CD4-positive, alpha-beta T cell treated with Interleukin-4 for 4 hours (primary cell): ENCODE measurements at places on chromosomes 1 and 21.

DNA sequence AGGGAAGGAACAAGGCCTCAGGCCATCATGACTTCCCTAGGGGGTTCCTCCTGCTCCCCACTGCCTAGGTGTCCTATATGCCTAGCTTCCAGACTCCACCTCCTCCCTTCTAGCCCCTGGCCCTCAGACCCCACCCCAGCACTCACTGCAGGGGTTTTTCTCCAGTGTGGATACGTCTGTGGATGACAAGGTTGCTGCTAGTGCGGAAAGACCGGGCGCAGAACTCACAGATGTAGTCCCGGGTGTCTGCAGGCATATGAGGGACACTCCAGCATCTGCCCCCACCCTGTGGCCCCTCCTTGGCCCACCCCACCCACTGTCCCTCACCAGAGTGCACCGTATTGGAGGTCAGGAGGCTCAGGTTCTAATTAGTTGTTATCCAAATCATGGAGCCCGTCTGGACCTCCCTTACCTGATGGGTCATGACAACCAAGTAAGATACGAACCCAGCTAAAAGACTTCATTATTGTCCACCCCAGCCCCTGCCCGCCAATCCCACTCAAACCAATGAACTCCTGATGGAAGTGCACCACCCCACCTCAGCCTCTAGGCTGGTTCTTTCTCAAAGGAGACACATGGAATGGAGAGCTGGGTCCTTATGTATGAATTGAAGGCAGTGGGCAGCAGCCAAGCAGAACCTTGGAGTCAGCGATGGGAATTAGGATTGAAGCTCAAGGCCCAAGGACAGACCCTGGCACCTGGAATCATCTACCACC lies 8.2 kb downstream of the ZNF692 start:
- DNase-seq: no peak

DNA sequence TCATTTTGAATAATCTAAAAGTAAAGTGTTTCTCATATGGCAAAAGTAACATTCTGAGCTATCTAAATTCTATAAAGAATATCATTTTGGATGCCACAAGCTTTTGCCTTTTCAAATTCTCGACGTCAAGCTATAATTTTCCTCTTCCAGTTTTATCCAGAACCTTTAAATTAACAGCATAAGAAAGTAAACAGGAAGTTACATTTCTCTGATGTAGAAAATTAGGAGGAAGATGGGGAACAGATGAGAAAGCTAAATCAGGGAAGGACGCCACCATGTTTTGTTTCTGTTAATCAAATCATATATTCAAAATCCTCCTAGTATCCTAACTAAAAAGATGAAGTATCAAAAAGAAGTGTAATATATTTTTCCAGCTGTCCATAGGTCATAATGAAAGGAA lies 8.8 kb upstream of the CAMSAP2 start:
- DNase-seq: no peak

DNA sequence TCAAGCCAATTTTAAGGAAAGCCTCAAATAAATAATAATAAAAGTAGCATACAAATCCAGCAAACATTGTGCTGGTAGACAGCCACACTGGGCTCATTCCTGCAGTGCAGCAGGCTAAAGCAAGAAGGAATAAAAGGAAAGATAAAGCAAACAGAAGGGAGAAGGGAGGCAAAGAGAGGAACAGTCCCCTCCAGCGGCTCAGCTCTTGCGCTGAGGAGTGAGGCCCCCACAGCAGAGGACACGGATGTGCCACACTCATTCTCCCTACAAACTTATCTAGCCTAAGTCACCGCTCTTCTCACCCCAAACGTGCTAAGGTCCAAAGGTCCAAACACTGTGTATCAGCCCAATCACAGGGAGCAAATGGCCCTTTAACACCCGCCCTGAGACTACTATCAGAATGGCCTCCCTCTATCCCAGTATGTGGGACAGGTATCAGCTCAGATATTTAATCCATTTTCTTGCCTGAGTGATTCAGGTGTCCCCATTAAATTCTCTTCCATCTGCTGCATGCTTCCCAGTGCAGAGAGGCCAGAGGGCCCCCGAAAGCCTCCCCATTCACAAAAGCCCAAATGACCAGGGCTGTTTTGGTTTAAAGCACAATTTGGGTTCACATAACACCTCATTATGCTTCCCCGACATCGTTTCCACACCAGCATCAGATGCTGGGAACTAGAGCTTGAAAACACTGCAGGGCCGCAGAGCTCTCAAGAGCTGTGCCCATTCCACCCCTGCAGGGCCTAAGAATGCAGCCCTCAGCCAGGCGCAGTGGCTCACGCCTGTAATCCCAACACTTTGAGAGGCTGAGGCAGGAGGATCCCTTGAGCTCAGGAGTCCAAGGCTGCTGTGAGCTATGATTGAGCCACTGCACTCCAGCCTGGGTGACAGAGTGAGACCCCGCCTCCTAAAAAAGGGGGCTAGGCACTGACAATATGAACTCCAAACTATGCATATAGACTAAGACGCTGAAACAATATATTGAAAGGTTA lies 17.8 kb downstream of the CAPZB start:
- no peak for DNase-seq

GRCh38 chr1:115546846-115547245 lies 94.9 kb upstream of the VANGL1 start:
- DNase-seq: no peak

DNA sequence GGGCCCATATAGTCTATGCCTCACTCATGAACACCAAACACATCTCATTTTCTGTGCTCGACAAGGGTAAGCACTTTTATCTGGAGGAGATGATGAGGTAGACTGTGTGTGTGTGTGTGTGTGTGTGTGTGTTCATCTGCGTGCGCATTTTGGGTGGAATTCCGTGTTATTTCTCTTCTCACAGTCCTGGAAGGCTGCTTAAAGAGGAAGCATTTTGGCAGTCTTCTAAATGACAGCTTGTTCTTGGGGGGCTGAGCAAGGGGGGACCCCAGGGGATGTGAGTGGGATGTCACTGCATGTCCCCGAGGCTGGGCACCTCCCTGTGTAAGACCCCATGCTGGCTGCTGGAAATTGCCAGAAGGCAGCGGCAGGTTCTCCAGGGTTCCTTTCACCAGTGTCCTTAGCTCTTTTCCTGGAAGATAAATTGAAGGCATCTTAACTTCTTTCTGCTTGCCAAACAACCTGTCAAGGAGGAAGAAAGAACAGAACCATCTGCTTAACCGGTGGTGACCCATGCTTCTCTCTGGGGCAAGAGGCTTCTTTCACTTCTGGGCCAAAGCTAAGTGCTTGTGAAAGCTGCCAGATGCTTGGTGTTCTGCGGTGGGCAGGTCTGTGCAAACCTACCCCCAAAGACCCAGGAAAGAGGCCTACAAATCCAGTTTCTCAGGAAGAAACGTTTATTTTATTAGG lies 9.9 kb upstream of the RD3 start:
- no peak for DNase-seq

GRCh38 chr1:37764888-37765441 lies at the start of gene EPHA10:
EPHA10 (minus strand) TSS chr1:37765120; CDS start chr1:37765066, 54 bp downstream.
- DNase-seq: no peak

GRCh38 chr1:212955098-212955497 lies 4.8 kb downstream of the VASH2 start:
- no peak for DNase-seq

GRCh38 chr1:14956579-14957195 lies 196.9 kb upstream of the TMEM51 start:
- no peak for DNase-seq

DNA sequence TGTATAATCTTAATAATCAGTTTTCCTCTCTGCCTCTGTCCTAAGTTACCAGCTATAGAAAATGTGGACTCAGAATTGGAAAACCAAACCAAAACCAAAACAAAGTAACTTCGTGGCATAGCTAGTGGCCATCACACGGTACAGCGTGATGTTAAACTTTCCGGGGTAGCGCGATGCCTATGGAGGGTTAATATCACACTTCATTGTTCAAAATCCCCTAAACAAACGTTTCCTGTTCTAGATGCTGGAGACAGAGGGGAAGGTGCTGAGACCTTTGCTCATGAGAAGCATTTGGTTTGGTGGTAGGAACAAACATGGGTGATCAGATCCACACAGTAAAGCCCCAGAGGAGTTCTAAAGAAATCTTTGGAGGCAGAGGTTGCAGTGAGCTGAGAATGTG lies 4.9 kb downstream of the AADACL4 start:
- DNase-seq: no peak

DNA sequence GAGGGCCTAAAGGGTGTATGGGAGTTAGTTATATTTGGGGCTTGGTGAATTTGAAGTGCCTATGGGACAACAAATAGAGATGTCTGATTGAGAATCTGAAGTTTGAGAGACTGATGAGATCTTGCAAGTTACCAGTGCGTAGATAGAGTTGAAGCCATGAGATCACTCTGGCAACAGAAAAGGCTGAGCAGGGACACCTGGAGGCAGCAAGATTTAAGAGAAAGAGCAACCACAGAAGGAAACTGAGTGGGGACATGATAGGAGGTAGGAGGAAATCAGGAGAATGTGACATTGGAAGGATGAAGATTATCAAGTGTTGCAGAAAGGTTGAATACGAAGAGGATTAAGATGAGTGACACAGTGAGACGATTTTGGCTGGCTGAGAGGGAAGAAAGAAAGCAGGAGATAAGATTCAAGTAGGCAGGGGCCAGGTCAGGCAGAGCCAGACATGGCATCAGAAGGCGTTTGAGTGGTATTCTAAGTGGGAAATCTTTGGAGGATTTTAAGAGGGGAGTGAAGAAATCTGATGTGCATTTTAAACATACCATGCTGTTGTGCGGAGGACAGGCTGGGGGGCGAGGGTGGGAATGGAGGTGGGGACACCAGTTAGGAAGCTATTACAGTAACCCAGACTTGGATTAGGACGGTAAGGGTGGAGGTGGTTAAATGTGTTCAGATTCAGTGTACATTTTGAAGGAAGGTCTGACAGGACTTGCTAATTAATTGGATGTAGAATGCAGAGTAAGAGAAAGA lies 3.0 kb upstream of the MPL start:
- DNase-seq: no peak

- DNase-seq: no peak
These were observed 4.6 kb upstream of the PLA2G2D start for GRCh38 chr1:20123722-20124455.

- no peak for DNase-seq
These were observed 69.2 kb upstream of the ARTN start for GRCh38 chr1:43864111-43865045.

- no peak for DNase-seq
These were observed 83.3 kb downstream of the TIAM1 start for GRCh38 chr21:31260790-31261189.

- DNase-seq: no peak
These were observed 21.9 kb downstream of the DISP3 start for GRCh38 chr1:11500881-11501280.

DNA sequence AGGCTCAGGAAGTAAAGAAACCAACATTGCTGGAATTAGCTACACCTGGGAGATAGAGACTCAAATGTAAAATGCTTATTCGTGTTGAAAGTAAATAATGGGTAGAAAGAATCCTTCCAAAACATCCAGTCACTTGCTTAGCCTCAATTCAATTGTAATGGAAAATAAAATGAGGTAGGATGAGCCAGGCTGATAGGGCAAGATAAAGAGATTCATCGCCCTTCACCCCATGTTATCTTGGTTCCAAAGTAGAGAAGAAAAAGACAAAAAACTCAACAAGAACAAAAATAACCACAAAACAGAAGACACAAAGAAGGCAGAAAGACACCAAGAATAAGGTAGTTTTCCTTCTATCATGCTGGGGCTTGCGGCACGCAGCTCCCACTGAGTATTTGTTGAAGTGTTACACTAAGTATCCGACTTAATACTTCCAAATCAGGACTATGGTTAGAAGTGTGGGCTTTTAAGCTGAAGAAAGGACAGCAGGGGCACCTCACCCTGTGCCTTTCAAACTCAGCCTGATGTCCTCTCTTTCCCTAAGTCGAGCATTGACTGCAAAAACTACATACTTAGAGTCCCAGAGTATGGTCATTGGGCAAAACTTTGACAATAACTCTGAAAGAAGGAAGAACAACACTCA lies 202.1 kb downstream of the VAV3 start:
- DNase-seq: no peak

GRCh38 chr1:119327450-119328155 lies 41.0 kb upstream of the HAO2 start:
- no peak for DNase-seq

DNA sequence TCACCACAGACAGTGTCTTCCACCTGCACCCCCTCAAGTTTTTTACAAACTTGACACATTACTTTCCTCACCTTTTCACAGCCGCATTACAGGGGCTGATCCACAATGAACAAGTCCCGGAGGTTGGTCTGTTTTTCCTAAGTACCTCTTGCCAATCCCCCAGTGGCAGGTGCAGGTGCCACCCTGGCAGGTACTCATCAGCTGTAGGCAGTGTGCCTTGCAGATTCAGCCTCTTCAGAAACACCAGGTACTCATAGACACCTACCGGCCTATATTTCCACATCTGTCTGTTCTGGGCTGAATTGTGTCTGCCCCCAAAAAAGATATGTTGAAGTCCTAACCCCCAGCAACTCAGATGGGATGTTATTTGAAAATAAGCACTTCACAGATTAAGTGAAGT lies 81.4 kb upstream of the CNIH3 start:
- no peak for DNase-seq

DNA sequence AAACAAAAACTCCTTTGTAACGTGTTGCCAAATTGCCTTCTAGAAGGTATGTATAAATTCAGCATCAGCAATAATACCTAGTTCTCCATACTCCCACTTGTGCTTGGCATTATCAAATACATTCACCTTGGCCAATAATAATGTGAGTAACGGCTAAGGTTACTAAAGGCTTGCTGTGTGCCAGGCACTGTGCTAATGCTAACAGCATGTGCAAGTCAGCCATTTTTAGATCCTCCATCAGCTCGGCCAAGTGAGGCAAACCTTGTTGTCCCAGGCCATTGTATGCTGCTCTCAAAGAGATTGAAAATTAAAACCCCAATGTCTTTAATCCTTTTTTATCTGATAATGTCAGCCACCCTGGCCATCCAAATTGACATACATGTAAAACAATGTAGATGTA lies 48.1 kb downstream of the STYXL2 start:
- DNase-seq: no peak

DNA sequence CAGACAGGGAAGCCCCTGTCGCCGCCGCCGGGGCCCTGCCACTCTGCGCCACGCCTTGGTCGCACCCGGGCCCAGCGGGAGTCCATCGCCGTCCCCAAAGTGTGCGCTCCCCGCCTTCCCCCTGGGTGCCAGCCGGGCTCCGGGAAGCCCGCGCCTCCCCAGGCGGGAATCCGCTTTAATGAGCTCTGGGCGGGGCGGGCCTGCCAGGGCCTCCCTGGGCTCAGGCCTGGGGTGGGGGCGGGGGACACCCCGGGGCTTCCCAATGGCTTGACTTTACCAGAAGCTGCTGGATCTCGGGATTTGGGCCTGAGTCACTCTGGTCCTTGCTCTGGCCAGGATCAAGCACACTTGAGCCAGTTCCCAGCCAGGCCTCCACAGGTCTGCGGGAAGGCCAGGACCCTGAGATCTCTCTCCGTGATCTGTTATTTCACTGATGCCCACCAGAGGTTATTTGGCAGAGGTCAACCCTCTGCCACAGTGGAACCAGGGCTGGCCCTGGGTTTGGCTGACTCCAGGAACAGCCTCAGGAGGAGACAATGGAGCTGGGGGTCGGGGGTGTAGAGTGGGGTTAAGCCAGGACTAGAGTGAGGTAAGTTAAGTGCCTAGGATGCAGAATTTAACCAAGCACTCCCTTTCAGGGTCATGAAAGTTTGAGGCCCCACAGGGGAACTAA lies 178.4 kb upstream of the EDN2 start:
- no peak for DNase-seq
